ENCODE measurements at places on chromosomes 3 and 15.

DNA sequence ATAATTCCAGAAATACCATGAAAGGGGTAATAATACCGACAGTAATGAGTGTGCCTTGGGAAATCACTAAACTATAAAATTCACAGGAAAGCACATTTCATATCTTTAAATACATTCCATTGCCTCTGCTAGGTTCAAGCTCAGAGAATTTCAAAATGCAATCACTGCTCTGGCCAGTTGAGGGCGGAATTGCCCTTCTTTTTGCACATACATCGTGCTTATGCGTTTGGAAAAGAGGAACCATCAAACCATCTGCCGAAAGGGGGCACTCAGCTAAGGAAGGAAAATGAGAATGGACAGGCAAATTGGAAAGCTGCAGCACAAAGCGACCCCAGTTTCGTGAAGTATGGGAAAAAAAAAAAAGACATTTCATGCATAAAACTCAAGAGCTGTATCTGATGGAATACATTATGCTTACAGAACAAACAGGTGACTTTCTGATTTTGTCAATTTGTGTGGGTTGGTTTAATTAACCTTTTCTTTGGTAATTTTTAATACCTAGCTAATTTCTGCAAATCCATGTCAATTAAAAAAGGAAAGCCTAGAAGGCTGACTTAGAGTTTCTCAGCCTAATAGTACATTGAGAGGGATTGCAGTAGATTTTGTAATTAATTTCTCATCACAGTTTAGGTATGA lies 61.4 kb downstream of the TUSC7 start:
- DNase-seq: peak; percentile 27

DNA sequence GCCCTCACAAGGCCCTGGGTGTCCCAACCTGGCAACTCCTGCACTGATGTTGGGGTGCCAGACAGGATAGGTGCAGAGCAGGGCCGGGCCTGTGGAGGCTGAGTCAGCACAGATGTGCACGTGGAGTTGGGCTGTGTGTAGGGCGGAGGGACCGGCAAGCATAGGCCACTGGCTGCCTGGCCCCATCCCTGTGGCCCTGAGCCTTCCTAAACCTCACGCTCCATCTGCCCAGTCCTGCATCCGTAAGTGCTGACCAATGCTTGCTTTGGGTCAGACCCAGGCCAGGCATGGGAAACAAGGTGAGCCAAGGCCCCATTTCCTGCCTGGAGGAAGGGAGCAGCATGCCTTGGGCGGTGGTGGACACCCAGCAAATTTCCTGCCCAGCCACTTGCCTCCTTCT lies 5.8 kb upstream of the IQSEC1 start:
- no peak for DNase-seq

DNA sequence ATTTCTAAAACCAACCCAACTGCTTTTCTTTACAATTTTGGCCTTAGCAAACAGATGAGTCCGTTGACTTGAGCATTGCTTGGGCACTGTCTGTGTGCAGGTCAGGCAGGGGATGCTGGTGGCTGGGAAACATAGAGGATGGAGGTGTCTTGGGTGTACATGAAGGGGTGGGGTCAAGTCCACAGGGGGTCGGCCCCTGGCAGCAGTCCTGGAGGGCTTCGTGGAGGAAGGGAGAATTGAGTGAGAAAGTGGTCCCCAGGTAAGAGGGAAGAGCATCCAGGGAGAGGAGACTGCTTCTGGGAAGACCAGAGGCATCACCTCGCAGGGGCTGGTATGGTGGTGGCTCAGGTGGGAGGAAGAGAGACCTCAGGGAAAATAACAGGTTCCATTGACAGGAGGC lies 144.8 kb downstream of the TJP1 start:
- no peak for DNase-seq

GRCh38 chr15:80613762-80614365 lies 81.2 kb upstream of the ABHD17C start:
- no peak for DNase-seq

DNA sequence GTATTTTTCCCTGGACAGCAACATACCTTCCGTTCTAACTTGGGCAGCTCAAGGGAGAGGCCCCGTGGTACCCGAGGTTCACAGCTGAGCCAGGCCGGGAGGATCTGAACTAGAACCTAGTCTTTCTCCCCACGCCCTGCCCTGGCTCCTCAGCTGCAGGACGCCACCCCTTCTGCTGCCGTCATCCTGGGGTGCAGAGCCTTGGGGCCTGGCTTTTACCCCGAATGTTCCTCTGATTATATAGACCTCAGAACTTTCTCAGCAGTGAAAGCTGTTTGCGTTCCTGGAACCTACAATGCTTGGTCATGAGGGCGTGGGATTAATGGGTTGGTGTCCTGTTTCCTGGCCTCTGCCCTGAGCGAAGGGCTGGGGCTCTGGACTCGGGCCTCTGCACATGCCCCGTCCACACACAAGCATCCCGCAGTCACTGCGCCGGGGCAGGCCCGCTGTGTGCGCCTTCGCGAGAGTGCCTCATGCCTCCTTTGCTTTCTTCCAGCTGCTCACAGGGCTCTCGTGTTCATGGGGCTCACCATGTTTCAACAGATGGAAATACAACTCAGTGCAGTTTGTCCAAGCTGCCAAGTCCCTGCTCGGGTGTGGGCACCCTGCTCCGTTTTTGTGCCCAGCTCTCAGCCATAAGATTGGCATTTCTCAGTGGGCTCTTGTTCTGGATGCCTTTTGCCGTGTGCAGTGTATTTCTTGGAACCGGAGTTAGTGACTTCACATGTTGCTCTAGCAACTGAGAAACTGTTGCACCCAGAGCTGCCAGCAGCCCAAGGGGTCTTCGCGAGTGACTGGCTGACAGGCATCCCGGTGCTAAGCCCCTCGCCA lies 20.4 kb downstream of the SYNM start:
- no peak for DNase-seq

GRCh38 chr3:100463646-100464155 lies 28.7 kb upstream of the TMEM45A start:
- DNase-seq: no peak

DNA sequence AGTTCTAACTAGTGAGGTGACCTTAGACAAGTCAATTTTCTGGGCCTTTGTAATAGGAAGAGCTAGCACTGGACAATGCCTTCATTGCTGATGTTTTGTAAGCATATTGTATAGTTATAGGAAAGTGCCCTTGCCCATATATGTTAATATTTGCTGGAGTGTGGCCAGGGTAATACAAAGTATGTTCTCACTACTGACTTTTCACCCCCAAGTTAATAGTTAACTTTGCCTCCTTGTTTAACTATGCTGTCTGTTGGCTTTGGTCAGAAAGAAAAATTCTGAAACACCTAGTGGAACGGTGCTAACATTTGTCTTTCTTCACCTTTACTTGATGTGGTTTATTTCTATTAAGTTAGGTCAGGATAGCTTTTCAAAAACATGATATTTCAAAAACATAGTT lies 287.4 kb upstream of the CTNNB1 start:
- DNase-seq: no peak

DNA sequence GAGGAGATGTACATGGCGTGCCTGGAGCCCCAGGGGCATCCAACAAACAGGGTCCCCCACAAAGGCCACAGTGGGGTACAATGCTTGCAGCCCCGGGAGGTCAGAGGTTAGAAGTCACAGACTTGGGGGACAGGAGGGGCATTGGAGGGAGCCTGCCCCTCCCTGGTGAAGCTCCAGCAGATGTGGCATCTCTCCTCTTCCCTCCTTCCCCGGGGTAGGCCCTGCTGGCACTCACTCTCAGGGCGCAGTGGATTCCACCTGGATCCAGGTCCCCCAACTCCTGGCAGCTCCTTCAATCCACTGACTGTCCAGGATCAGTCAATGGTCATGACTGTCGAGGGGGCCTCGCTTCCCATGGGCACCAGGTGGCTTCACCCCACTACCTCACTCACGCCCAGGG lies 32.2 kb downstream of the RGMA start:
- no peak for DNase-seq

- DNase-seq: no peak
Observed at GRCh38 chr3:114518206-114518808, 224.5 kb downstream of the TIGIT start.

- no peak for DNase-seq
Observed at GRCh38 chr15:99763827-99764226, 30.6 kb upstream of the LYSMD4 start.

DNA sequence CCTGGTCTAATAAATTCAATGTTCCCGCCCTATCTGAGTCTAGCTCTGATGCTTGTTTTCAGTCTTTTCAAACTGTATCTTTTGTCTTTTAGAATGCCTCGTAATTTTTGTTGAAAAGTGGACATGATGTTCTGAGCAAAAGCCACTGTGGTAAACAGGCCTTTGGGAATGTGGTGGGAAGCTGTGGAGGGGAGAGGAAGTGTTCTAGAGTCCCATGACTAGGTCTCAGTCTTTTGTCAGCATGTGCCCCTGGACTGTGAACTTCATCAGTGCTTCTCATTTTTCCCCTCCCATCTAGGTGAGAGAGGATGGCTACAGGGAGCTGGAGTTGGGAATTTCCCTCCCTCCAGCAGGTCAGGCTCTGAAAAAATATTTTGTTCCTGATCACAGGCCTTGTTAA lies 33.7 kb downstream of the SUSD5 start:
- no peak for DNase-seq

DNA sequence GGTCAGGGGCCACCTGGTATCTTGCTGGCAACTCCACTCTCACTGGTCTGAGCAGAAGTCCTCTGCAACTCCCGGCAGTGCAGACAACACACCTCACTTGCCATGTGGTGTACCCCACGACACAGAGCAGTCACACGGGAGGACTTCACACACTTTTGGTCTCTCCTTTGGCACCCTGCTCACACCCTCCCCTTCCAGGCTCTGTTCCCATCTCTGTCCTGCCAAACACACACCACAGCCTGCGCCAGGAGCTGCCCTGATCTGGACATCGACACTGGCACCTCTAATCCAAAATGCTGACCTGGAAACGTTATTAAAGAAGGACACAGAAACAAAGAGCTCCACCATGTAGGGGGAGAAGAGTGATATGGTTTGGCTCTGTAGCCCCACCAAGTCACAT lies 57.2 kb downstream of the SLC41A3 start:
- DNase-seq: no peak

DNA sequence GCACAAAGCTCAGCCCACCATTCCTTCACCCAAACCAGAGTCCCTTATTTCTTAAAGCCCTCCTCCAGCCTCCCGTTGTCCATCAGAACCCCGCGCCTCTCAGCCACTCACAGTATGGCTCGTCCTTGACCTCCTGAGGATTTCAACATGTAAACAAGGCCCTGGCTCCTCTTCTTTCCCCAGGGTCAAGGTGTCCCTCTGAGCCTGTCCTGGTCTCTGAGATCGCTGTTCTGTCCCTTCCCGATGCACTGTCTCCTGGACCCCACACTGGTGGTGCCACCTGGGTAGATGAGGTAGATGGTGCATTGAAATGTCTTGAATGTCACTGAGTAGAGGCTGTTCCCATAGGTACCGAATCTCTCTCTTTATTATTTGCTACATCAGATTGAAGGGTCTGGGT lies 32.9 kb downstream of the MEX3B start:
- DNase-seq: no peak

- DNase-seq: no peak
Observed at GRCh38 chr3:170058127-170058526, 20.3 kb downstream of the GPR160 start.

- DNase-seq: no peak
Observed at GRCh38 chr3:77799278-77799677, 759.4 kb downstream of the ROBO2 start.

GRCh38 chr3:34382859-34383258 lies 584.4 kb downstream of the PDCD6IP start:
- DNase-seq: no peak

DNA sequence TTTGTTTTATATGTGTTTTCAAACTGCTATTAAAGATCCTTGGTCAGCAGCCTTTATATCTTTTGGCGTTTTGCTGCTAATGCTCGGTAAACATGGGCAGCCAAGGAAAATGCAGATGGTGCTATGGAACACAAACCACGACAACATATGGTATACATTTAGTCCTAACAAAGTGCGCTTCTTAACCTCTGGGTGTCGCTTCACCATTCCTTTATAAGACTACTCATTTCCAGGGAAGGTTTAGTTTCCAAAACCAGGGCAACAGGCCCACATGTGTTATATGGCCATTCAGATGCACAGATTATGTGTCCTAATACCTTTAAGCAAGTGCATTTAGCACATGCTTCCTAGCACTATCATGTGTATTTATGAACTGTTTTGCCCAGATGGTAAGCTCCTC lies 14.7 kb downstream of the SHOX2 start:
- DNase-seq: peak; percentile 3

GRCh38 chr3:99475229-99475628 lies 163.2 kb upstream of the COL8A1 start:
- no peak for DNase-seq

- DNase-seq: peak; percentile 3
Observed at GRCh38 chr3:148790851-148791735, 36.5 kb upstream of the CPB1 start.

DNA sequence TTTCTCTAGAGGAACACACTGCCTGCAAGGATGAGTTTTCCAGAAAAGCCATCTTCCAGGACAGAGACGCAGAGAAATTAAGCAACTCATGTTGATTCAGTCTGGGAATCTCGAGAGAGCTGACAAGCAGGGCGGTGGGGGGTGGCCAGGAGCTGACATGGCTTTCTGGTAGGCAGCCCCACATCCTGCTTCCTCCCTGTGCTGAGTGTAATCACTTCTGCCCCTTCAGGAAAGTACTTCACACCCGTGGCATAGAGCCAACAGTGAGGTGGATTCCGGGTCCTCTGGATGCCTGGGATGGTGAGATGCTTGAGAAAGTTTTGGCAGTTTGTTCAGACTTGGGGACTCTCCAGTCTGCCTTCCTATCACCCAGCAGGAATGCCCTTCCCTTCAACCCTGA lies 221.1 kb downstream of the SLCO3A1 start:
- DNase-seq: no peak

- peak; percentile 80 for DNase-seq
Observed at GRCh38 chr3:98855806-98856400, 45.6 kb downstream of the DCBLD2 start.

- no peak for DNase-seq
Observed at GRCh38 chr3:171883893-171884279, 40.7 kb downstream of the TMEM212 start.

- no peak for DNase-seq
Observed at GRCh38 chr15:48862705-48863104, 15.2 kb upstream of the EID1 start.

DNA sequence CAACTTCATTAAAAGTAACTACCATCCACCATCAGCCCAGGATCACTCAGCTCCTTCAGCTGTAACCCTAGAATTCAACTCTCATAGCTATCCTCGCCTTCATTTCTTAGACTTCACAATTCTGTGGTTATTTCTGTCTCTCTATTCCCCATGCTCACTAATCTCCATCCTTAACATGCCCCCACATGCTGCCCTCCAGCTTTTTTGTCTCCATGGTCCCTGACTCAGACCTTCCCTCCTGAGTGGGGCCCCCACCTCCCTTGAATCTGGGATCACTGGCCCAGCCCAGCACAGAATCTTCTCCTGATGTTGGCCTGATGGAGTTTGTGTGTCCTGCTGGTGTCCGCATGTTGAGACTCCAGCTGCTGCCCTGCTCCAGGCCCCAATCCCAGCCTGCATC lies 41.7 kb downstream of the CHST14 start:
- DNase-seq: no peak

DNA sequence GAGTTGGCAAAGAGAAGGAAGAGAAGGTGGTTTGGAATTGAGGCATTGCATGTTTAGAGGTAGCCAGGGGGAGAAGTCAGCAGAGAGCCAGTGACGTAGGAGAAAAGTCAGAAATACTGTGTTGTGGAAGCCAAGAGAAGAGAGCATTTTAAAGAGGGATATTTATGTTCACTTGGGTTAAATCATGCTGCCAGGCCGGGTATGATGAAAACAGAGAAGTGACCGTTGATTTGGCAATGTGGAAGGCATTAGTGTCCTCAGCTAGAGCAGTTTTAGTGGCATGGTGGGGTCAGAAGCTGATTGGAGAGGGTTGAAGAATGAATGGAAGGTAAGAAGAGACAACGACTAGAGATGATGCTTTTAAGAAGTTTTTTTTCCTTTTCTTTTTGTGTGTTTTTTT lies 24.5 kb downstream of the RASA2 start:
- DNase-seq: no peak

Measured in GM04503 (cell line).